Activated naive CD8-positive, alpha-beta T cell treated with anti-CD3 and anti-CD28 coated beads for 36 hours (primary cell): ENCODE measurements at places on chromosomes 4 and X. TPM values are rescaled to one million over a fixed set of nuclear protein-coding genes. Genes with fewer than 3 reads are reported as not detected.

GRCh38 chrX:23344238-23344903 is 9.7 kb downstream of the PTCHD1 start:
- H3K27me3 ChIP-seq = peaks cover 18% of the 10 kb centered on the region
- DNase-seq = no peak
- H3K27ac ChIP-seq = no peak overlapping the region
- no peak overlapping the region for H3K4me3 ChIP-seq

GRCh38 chrX:8084006-8084405 is 87.1 kb downstream of the VCX2 start:
- H3K36me3 ChIP-seq = no peaks in the 10 kb centered on the region
- no peak overlapping the region for H3K27ac ChIP-seq
- DNase-seq = no peak

DNA sequence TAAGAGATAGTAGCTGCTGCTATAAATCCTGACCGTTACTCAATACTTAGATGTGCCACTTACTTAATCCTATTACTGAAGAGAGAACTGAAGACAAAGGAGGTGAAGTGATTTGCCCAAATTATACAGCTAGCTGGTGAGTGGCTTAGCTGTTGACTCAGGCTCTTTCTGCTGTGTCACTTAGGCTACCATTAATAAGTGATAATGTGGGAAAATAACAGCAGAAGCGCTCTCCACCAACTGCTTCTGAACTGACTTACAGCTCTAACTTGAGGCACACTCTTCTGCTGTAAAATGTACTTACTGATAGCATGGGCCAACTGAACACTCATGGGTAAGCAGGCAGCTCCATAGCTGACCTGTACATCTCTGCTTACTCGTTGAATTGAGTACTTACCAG is 7.5 kb upstream of the KLHL5 start:
- no peaks in the 10 kb centered on the region for H3K27me3 ChIP-seq
- no peak overlapping the region for H3K27ac ChIP-seq
- DNase-seq = no peak
- H3K4me3 ChIP-seq = no peak overlapping the region
- no peaks in the 10 kb centered on the region for H3K36me3 ChIP-seq

DNA sequence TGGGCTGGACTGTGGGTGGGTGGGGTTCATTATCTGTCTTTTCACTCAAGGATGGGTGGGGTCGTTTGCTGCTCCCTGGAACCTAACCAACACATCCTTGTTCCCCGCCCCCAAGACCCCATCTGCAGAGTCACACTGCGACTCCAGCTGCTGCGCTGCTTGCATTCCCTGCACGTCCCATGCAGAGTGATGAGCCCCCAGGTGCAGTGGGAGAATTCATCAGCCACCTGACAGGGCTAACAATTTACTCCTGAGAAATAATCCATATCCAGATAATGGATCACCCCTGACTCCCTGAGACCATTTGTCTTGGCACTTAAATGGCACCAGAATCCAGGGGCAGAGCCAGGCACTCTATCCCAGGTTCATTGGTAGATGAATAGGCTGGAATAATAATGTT is 12.4 kb upstream of the ARHGAP36 start:
- H3K4me3 ChIP-seq = no peak overlapping the region
- no peaks in the 10 kb centered on the region for H3K36me3 ChIP-seq
- no peak overlapping the region for H3K27ac ChIP-seq
- H3K27me3 ChIP-seq = peaks cover 15% of the 10 kb centered on the region
- no peaks in the 10 kb centered on the region for H3K4me1 ChIP-seq

The ITIH6 gene
- not detected for total RNA-seq

The H2BW2 gene
- not detected for total RNA-seq

The MAOB gene
- total RNA-seq = not detected
